ENCODE measurements at places on chromosomes 2 and 18.

- no peak for DNase-seq
Observed at GRCh38 chr18:50879302-50880118, 592 bp downstream of the ME2 start.

DNA sequence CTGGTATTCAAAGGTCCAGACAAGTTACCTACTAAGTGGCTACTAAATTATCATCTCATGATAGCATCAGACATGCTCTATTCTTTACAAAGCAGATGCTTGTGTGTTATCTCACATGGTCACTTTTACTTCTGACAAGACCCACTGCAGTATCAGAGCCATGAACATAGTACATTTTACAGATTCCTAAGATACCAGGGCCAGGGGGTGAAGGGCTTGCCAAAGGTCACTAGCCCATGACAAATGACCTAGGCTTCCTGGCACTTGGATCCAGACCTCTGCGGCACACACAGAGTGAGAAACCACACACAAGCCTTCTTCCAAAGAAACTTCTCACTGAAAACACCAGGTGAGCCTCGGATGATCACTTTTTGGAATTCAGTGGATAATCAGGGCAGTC, 446.8 kb downstream of the EIPR1 start:
- DNase-seq = no peak

DNA sequence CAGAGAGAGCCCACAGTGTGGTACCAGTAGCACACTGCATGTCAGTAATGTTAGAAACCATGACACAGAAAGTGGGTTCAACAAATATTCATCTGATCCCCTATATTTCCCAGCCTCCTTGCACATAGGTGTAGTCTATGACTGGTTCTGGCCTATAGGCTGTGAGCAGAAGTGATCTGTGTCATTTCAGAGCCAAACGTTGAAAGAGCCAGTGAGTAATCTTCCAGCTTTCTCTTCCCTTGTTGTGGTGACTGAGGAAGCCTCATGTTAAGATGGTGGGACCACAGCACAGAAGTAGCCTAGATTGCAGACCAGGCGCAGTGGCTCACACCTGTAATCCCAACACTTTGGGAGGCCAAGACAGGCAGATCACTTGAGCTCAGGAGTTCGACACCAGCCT, 4.1 kb downstream of the TMEM237 start:
- no peak for DNase-seq

DNA sequence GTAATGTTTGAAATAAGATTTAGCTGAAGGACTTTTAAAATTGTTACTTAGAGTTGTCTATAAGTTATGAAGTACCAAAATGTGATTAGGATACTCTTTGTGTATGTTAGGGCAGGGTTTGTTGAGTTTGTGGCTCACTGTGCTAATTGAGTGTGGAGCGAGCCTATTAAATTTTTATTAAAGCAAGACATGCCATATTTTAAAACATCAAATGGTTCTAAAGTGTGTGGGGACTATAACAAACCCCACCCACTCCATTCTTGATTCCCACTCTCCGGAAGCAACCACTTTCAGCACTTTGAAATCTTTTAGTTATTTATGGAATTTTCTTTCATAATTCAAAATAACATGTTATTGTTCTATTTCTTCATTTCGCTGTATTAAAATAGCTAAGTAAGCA, 1.8 kb downstream of the HNMT start:
- DNase-seq = no peak

- no peak for DNase-seq
Observed at GRCh38 chr2:18290386-18290785, 270.1 kb downstream of the RDH14 start.

DNA sequence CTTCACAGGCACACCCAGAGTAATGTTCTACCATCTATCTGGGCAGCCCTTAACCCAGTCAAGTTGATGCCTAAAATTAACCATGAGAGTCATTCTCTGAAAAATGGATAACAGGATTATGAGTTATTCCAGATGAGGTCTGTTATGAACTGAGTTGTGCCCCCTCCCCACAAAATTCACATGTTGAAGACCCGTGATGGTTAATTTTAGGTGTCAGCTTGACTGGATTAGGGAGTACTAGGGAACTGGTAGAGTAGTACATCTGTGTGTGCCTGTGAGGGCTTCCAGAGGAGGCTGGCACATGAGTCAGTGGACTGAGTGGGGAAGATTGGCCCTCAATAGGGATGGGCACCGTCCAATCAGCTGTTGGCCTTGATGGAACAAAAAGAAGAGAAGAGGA, 110.4 kb upstream of the MYCN start:
- DNase-seq = no peak

DNA sequence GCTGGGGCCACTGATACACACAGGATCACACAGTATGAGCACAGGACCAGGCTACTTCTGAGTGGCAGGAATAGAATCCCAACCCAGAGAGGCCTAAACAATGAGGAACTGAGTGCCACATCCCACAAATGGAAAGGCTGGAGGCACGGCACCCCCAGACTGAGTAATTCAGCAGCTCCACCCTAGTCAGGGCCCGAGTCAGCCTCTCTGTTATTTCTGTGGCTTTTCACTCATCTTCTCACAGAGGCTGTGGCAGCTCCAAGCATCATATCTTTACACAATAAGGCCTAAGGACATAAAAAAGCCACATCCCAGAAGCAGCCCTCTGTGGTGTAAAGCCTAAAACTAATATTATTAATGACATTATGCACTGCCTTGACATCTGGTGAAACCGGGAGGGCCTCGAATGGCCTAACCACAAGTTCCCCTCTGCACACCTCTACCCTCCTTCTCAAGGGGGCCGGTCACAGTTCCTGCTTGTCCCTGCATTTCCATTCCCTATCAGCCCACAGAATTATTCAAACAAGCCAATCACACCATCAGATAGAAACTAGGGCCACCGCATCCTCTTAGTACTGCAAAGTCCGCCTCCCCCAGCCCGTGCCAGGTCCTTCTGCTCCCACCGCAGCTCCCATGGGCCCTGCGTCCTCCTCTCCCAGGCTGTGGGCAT, 12.5 kb upstream of the MAL start:
- no peak for DNase-seq
